Head of caudate nucleus (tissue), 42 donors: ENCODE measurements at places on chromosomes 13 and 19.
A peak's percentile ranks its signal among the peaks of the same experiment; 100 is the strongest.

DNA sequence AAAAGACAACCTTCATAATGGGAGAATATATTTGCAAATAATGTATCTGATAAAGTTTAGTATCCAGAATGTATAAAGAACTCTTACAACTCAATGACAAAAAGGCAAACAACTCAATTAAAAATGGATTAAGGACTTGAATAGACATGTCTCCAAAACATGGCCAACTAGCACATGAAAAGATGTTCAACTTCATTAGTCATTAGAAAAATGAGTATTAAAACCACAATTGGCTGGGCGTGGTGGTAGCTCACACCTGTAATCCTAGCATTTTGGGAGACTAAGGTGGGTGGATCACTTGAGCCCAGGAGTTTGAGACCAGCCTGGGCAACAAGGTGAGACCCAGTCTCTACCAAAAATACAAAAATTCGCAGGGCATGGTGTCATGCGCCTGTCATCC, 18.8 kb upstream of the ZMYM5 start:
- no peak for DNase-seq

- no peak for DNase-seq
Measured at GRCh38 chr13:110841406-110841805, 73.5 kb downstream of the ANKRD10 start.

DNA sequence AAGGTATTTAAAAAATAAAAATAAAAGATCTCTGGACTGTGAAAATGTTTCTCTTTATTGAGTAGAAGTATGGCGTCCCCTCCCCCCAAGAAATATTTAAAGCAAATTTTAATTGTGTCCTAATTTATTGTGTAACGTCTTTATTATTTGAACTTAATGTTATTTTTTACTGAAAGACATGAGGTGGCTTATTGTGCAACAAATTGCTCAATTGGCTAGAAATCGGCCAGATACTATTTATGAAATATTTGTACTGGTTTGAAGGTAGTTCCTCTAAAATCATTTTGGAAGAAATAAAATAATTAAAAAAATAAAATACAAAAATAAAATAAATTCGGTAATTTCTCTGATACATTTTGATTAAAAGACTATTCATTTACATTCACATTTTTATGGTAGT, 162.3 kb downstream of the DACH1 start:
- no peak for DNase-seq

GRCh38 chr19:46606681-46607447, 5.7 kb downstream of the CALM3 start:
- DNase-seq: no peak

GRCh38 chr19:55176076-55176475, 4.0 kb downstream of the SYT5 start:
- DNase-seq: no peak

DNA sequence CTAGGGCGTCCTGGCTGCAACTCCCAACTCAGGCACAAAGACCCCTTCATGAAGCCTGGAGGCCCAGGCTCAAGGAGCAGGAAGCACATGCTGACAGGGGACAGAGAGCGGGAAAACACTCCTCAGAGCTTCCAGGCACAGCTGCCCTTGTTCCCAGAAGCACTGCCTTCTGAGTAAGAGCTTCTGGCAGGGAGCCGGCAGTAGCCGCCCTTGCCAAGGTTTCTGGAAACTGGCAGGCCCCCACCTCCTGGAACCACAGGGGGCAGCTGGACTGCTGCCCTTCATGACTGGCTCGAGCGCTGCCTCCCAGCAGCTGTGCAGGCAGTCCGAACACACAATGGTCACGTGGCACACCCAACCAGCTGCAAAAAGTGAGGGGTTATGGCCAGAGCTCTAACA, 33.6 kb upstream of the EPHX3 start:
- peak; percentile 92 for DNase-seq

DNA sequence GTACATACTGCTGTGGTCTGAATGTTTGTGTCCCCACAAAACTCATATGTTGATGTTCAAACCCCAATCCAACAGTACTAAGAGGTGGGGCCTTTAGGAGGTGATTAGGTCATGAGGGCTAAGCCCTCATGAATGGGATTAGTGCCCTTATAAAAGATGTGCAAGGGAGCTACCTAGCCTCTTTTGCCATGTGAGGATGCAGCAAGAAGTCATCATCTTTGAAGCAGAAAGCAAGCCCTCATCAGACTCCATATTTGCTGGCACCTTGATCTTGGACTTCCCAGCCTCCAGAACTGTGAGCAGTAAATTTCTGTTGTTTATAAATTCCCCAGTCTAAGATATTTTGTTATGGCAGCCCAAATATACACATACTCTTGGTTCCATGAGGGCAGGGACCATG, 33.9 kb downstream of the PEG3 start:
- no peak for DNase-seq

DNA sequence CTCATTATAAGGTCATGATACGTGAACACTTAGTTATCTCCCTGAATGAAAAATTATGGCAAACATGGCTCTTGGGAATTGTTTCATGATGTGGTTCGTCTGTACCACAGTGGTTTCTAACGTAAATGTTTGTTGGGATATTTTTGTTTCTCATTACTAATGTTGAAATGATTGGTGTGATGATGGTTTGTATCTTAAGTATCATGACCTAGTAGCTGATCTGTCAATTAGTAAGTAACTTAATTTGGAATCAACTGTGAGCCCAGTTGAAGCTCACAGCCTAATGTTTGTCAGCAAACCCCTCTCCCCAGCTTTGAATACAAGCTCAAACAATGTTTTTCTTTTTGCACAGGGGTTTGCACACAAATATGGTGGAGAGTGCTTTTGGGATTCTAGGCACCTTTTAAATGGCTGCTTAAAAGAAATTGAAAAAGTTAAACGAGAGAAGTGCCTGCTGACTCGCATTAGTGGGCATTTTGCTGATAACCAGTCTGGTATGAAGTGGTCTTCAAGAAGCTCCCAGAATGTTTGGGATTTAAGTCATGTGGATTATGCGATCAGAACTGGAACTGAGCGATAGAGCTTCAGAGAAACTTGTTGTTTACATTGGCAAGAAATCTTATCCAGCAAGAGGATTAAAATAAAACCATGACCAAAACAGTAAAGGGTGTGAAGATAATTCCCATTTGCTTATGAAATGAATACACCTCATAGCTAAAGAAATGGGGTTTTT, 68.2 kb downstream of the LMO7 start:
- DNase-seq: no peak

GRCh38 chr13:44275381-44275780, 98.2 kb upstream of the SERP2 start:
- DNase-seq: no peak
